ENCODE measurements at places on chromosomes 1 and 21.

GRCh38 chr1:226670073-226670472, 69.0 kb downstream of the ITPKB start:
- no peak for DNase-seq

DNA sequence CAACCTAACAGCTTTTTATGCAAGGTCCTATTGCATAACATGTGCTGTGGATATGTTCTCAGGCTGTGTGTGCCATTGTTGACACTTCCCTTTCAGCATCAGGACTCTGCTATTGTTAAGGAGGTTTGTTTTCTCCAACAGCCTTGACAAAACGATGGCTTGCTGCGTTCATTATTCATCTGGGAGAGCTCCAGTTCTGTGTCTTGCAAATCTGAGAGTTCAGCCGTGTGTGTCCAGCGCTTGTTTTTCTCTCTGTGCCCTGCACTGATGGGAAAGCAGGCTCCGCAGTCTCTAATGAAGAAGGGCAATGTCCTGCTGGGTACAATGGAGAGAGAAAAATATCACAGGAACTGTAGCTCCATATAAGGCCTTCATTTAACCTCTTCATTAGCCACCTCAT, 63.7 kb downstream of the CLDN17 start:
- DNase-seq: no peak

DNA sequence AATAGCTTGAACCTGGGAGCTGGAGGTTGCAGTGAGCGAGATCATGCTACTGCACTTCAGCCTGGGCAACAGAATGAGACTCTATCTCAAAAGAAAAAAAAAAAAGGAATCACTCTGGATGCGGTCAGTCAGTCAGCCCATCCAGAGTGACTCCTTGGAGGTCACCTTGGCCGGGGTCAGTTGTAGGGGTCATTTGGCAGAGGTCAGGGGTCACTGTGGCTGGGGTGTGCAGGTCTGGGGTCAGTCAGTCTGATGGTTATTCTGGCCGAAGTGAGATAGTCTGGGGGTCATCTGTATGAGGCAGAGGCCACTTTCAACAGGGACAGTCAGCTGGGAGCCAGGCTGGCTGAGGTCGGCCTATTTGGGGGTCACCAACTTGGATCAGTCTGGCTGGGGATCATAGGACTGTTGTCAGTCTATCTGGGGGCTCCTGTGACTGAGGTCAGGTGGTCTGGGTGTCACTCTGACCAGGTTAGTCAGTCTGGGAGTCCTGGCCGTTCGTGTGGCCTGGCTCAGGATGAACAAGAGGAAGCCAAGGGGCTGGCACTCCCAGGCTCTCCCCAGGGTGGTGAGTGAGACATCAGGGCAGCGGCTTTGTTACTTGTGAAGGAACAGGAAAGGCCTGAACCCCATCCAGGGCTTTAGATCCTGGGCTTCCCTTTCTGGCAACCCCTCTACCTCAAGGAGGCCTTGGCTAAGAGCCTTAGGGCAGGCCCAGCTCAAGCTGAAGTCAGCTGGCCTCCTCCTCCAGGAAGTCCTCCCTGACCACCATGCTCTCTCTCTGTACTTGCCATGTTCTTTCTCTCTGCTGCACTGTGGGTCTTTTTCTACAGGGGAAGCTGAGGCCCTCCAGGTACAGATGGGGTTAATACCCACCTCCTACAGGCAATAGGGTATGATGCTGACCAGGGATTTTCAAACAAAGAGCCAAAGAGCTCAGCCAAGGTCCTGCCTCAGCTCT, 15.1 kb downstream of the PTPRU start:
- DNase-seq: no peak

DNA sequence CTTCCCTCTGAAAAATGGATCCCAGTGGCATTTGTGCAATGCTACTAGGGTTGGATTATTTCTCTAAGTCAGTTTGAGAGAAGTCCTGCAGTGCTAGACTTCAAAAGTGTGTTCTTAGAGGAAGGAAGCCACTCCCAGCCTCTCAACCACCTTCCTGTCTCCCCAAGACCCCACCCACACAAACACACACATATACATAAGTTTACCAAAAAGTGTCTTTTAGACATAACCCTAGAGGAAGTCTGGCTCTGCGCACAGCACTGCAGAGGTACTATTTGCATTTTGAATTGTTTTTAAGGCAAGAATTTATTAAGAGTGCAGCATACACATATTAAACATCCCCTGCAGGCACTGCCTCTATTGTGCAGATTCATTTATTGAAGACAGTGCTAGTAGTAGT, 127.3 kb downstream of the HHIPL2 start:
- no peak for DNase-seq

DNA sequence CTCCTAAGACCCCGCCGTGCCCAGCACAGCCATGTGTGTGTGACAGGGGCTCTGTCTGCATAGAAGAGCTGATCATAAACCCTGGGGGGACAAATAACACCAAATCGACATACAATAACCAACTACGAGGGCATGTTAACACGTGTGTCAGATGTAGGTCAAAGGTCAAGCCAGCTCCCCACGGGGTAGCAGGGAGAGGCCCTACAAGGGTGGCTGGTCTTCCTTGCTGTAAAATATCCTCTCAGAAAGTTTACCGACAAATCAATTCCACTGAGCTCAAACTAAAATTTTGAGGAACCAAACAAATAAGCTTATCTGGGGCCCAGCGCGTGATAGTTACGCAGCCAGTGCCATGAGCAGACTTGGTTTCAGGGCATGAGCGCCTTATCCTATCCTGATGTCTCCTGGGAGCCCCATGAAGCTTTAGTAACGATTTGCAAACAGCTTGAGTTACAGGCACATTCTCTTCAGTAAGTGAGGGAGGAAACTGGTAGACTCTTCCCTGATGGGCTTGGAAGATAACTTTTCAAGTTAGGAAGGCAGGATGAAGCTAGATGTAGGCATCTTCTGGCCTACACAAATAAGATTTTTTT, 2.7 kb upstream of the TMPRSS3 start:
- no peak for DNase-seq

- peak; percentile 77 for DNase-seq
Measured at GRCh38 chr1:89085781-89086180, 20.8 kb upstream of the GBP1 start.

DNA sequence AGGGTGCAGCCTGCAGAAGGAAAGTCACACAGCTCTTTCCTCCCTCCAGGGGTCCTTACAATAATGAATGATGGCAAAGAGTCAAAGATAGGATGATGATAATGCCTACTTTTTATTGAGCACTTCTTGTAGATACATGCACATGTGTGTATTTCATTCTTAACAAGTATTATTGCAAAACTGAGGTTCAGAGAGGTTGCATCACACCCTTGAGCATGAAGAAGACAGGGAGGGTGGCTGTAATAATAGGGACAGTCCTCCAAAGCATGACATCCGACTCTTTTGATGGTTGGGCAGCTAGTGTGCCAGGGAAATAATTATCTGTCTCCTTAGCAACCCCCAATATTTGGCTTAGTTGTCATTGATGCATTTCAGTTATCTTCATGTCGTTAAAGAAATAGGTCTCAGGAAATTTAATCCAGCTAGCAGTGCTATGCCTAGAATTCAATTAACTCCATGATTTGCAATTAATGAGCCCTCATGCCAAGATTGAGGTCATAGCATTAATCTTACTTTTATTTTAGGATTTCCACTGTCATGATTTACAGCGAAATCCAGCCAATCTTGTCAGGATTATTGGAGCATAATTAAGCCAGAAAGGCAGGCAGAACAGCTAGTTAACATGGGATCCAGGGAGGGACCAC, 35.0 kb downstream of the DNAJC6 start:
- no peak for DNase-seq

DNA sequence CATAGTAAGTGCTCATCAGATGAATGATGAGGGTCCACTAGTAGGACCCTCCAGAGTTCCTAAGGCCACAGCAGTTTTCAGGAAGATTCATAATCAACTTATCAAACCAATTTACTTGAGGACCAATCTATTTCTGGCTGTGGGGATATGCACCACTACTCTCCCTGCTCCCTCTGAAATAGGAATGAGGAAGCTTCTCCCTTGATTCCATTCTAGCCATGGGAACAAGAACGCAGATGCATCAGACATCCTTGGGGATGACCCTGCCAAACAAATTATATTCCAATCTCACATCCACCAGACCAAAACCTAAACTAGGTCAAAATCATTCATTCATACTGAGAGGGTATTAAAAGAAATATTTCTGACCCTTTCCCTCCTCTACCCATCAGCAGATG, 31.5 kb downstream of the JAK1 start:
- DNase-seq: no peak

- DNase-seq: no peak
Measured at GRCh38 chr1:210428696-210429095, 100.0 kb downstream of the HHAT start.

GRCh38 chr1:205054013-205054412, 11.0 kb downstream of the CNTN2 start:
- DNase-seq: no peak

- no peak for DNase-seq
Measured at GRCh38 chr1:19011845-19012231, 55.4 kb upstream of the IFFO2 start.

GRCh38 chr1:175600721-175601440, 142.5 kb downstream of the TNR start:
- DNase-seq: peak; percentile 43

- peak; percentile 49 for DNase-seq
Measured at GRCh38 chr21:38467374-38467773, 30.9 kb downstream of the ERG start.

GRCh38 chr1:101190441-101190840, 46.4 kb upstream of the S1PR1 start:
- DNase-seq: no peak

- no peak for DNase-seq
Measured at GRCh38 chr21:43347461-43348169, 79.3 kb downstream of the SIK1 start.

- DNase-seq: no peak
Measured at GRCh38 chr1:67503974-67504373, 73.8 kb upstream of the SERBP1 start.

DNA sequence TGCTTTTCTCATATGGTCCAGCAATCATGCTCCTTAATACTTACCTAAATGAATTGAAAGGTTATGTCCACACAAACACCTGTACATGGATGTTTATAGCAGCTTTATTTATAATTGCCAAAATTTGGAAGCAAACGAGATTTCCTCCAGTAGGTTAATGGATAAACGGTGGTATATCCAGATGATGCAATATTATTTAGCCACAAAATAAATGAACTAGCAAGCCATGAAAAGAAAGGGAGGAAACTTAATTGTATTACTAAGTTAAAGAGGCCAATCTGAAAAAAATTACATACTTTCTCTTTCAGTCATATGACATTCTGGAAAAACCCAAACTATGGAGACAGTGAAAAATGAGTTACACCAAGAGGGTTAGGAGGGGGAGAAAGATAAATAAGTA, 76.3 kb upstream of the LRRC7 start:
- DNase-seq: no peak

- no peak for DNase-seq
Measured at GRCh38 chr1:161047436-161048420, 2.0 kb upstream of the USF1 start.

GRCh38 chr1:84269306-84269705, 32.2 kb upstream of the SAMD13 start:
- no peak for DNase-seq

DNA sequence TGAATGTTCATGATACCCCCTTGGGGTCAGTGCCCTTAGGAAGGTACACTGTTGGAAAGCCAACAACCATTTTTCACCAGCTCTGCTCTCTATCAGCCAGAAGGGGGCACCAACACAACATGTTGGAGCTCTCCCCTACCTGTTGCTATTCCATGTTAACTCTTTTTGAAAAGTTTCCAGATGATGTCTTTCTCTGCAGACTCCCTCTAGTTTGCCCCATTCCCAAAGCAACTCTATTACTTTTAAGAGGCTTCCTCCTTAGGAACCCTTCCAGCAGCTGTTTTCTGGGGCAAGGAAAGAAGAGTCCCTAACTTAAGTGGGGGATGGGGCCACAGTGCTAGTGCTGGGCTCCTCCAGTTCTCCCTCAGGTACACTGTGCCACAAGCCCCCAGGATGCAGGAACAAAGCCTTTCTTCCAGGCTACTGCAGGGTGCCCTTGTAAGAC, 22.9 kb upstream of the NDC1 start:
- DNase-seq: peak; percentile 61

DNA sequence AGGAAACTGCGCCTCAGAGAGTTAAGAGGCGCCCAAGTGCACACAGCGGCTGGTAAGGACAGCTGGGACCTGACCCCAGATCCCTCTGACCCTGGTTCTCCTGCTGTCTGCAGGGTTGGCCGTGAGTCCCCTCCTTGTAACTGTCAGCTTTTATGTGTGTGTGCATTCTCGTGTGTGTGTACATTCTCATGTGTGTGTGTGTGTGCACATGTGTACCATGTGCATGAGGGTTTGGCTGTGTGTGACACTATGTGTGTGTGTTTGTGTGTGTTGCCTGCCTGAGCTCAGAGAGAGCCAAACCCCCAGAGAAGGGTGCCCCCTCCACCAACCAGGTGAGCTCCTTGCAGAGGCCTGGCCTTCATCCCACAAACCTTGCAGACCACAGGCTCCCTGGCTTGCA, 25.9 kb upstream of the EFHD2 start:
- no peak for DNase-seq

DNA sequence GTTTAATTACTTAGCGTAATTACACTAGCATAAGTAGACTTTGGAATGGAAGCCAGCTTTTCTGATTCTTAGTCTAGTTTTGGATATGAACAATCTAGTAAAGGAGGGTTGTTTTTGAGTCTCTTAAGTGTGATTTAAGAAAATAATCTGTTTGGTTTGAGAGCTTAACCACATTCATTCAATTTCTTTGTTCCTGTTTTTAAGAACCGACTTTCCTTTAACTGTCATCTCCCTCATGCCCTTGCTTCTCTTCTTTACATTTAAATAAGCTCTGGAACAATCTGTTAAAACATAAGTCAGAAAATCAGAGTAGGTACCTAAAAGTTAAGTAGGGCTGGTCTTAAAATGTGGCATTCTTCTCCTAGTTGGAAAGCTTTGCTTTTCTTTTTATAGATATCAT, 27.7 kb downstream of the CDC42 start:
- no peak for DNase-seq

- no peak for DNase-seq
Measured at GRCh38 chr1:21503706-21504377, 5.4 kb upstream of the ALPL start.

DNA sequence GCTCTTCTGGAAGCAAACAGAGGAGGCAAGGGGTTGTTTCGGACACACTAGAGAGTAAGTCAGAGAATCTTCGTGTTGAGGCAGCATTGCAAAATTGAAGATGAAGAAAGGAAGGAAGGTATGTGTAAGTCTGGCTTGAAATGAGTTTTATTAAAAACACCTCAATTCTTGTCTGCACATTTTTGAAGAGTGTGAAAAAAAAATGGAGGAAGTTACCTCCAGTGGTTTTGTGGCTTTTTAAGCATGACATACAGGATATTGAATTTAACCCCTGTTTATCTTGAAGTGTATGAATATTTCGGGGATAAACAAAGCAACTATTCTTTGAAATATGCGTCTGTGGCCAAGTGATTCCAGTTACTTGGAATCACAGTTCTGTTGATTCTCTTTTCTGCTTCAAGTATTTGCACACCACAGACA, 203.2 kb upstream of the SGIP1 start:
- no peak for DNase-seq

GRCh38 chr1:30618335-30618747, 105.0 kb downstream of the MATN1 start:
- DNase-seq: no peak

Data from suppressor macrophage (primary cell).